Mesendoderm (in vitro differentiated cells): ENCODE measurements at places on chromosomes 13 and 19.

- DNase-seq, result no peak
These were observed 39.9 kb upstream of the PSPC1 start for GRCh38 chr13:19822673-19823072.

DNA sequence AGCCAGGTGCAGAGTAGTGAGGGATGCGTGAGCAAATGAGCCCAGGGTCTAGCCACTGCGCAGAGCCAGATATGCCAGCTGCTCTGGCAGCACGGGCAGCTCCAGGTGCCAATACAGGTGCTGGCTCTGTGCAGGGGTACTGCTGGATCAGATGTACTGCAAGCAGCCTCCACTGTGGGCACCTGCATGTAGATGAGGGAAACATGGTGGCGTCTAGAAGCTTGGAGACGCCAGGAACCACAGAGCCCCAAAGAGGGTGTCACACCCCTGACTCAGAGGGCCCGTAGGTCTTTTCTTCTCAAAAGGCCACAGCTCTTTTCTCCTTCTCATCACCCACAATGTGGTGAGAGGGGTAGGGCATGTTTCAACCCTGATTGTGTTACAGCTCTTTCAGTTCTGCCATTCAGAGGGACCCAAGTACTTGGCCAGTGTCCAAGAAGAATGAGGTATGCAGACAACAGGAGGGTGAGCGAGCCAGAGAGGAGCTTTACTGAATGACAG, 244.4 kb upstream of the SLITRK1 start:
- DNase-seq, result no peak

DNA sequence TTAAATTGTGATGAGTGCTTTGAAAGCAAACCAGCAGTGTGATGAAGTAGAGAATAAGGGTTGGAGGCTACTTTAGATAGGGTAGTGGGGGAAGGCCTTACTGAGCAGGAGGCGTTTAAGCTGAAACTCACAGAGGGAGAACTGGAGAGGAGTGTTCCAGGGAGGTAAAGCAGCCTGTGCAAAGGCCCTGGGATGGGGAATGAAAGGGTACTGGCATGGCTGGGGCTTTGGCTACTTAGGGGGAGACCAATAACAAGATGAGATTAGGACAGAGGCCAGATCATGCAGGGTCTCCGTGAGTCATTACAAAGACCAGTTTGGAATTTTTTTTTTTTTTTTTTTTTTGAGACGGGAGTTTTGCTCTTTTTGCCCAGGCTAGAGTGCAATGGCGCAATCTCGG, 1.1 kb downstream of the PPP5C start:
- DNase-seq, result no peak

DNA sequence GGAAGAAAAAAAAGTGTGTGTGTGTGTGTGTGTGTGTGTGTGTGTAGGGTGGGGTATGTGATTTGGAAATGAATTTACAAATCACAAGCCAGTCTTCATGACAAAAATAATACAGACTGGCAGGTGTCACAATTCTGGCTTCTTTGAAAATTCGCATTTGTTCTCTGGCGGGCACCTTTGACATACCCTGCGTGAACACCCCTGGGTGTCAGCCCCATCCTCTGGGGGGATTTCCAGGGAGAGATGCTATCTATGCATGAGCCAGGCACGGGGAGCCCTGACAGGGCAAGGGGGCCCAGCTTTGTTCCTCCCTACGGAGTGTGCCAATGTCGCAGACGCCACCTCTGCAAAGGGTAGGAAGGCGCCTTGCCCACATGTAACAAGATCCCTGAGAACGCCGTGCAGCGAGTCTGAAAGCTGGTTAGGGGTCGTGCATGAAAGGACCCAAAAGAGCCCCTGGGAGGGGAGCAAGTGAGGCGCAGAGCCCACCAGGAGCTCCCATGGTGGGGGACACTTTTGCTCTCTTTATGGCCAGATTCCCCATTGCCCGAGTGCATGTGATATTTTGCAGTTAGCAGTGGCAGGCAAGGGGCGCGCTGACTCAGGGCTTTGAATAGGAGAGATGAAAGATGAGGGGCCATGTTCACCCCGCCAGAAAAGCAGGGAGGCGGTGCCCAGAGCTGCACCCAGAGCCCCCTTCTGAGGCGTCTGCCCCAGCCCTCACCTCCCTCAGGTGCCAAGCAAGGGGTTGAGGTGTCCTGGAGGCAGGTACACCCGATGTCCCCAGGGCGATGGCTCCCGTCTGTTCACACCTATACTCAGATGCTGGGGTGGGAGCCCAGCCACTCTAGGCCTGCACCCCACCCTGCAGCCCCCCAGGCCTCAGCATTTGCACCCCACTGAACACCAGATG, 45.3 kb downstream of the KLF2 start:
- no peak for DNase-seq

- no peak for DNase-seq
These were observed 39.6 kb downstream of the ANKRD10 start for GRCh38 chr13:110875241-110875640.

- DNase-seq, result no peak
These were observed 39.6 kb downstream of the C1QTNF9 start for GRCh38 chr13:24348797-24349515.

- DNase-seq, result peak; percentile 3
These were observed 1129.3 kb upstream of the PCDH20 start for GRCh38 chr13:62544928-62545327.

DNA sequence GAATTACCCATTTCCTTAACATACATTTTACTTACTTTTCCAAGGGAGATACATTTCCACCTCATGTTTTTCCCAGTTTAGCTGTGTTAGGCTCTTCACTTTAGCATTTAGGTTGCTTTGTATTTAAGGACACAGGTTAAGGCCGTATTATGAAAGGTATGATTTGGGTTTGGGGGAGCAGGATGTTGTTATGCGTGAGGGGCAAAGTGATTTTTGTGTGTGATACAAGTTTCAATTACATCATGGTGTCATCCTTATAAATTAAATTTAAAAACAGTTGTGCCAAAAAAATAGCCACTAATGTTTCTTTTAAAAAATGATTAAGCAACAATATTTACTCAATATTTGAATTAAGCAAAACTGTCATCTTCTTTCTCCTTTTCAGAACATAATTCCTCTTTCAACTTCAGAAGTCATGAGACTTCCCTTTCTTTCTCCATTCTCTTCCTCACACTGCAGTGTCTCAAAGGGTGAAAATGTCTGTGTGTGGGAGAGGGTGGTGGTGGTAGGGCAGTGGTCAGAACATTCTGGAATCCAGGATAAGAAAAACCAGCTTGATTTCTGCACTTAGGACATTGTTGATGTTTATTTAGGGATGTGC, 126.2 kb downstream of the KCNRG start:
- no peak for DNase-seq
